Myocyte (in vitro differentiated cells): ENCODE measurements at places on chromosomes 4 and X. TPM values are rescaled to one million over a fixed set of nuclear protein-coding genes. Genes with fewer than 3 reads are reported as not detected.

The TACC3 gene
- 1.2 and 3.9 TPM in 2 replicates for total RNA-seq

The FAM184B gene
- not detected in 2 replicates for total RNA-seq

DNA sequence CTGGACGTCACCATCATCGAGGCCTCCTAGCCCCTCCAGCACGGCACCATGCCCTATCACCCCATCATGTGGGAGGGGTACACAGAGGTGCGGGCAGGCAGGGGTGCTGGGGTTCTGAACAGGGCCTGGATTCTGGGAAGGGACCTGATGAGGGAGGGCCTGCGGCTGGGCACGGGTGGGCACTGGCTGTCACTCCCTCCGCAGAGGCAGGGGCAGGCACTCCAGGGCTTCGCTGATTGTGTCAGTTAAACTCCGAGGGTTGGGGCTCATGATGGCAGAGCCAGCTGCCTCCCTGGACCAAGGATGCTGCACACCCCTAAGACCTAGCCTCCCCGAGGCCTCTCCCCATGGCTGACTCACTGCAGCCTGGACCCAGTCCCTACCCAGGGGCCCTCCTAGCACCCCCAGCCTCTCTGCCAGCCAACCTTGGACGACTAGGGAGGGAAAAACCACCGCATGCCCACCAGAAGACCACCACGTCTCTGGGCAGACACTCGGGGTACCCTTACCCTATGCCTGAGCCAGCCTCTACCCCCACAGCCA, 45.9 kb downstream of the ZFYVE28 start:
- no peak for DNase-seq

DNA sequence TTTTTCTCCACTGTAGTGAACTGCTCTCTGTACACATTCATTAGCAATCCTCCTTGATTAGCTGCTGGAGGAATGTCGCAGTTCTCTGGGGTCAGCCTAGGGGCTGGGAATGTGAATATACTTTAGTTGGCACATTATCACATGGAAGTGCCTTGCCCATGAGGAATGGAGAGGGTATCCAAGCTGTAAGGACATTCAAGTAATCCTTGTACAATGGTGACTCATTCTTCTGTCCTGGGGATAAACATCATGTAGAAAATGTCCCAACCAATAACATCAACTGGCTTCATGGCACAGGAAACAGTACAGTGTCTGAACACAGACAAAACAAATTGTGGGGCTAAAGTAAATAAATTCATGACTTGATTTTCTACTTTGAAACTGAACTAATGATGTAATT, 147.1 kb downstream of the GLRA2 start:
- no peak for DNase-seq
